NCI-H1105 (cell line): ENCODE measurements at places on chromosomes 11 and 22.

DNA sequence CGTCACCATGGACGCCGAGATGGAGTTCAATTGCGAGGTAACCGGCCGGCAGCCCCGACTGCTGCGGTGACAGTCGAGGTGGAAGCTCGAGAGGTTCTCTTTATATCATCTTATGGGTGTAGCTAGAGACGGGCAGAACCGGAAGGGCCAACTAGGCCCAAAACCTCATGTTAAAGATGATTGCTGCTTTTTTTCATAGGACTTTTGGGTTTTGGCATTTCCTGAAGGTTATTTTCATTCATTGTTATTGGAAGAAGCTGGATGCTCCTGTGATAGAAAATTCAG, 585 bp downstream of the NF2 start:
- DNase-seq: no peak

- DNase-seq: no peak
These were observed 118.8 kb upstream of the CADM1 start for GRCh38 chr11:115623021-115623451.

GRCh38 chr11:60718524-60719316, 5.8 kb upstream of the MS4A18 start:
- no peak for DNase-seq

DNA sequence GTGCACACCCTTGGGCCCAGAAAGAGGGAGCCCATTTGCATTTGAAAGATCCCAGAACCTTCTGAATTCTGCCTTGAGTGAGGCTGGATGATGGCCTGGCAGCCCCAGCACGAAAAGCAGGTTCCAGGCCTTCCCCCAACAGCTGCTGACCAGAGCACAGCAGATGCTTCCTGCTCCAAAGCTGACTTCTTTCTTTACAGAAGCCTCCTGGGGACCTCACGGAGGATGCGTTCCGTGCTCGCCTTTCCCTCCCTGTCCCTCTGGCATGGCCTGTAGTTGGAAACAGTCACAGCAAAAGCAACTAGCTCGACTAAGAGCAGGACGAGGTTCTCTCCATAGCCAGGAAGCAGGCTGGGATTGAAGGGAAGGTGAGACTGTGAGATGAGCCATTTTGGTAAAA, 107.7 kb upstream of the B3GAT1 start:
- DNase-seq: no peak

DNA sequence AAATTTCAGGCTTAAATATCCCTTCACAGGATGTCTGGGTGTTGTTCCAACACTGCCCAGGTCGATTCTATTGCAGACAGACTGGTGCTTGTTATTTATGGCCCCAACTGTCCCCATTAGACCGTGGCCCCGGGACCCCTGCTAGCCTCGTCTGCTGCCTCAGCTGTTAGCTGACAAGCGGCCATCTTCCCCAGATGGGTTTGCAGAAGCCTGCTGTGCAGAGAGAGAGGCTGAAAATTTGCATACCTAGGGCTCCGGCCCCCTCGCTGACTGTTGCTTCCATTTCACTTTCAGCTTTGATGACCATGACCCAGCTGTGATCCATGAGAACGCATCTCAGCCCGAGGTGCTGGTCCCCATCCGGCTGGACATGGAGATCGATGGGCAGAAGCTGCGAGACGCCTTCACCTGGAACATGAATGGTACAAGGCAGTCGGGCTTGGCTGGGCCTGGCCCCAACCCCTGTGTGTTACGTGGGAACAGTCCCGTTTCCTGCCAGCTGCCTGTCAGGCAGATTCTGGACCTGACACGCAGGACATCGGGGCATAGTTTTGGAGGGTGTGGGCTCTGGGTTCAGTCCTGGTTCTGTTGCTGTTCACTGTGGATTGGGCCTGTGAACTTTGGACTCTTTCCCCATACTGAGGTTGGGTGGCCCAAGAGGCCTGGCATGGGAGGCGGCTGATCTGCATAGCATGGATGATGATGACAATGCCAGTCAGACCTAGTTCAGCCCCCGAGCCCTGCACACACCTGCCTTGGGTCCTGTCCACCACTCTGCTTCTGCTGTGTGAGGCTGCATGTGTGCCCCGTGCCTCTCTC, 16.4 kb downstream of the SMARCB1 start:
- no peak for DNase-seq

DNA sequence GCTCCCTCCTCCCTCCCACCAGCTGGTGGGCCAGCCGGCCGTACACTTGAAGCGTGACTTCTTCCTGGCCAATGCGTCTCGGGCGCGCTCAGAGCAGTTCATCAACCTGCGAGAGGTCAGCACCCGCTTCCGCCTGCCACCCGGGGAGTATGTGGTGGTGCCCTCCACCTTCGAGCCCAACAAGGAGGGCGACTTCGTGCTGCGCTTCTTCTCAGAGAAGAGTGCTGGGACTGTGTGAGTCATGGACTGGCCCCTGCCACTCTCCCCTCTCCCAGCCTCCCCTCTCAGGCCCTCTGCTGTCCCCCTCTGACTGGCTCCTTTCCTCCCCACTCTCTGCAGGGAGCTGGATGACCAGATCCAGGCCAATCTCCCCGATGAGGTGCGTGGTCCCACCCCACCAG, 24.7 kb downstream of the CAPN1 start:
- DNase-seq: no peak

- DNase-seq: no peak
These were observed 1.2 kb upstream of the TBC1D10A start for GRCh38 chr22:30327864-30328345.

DNA sequence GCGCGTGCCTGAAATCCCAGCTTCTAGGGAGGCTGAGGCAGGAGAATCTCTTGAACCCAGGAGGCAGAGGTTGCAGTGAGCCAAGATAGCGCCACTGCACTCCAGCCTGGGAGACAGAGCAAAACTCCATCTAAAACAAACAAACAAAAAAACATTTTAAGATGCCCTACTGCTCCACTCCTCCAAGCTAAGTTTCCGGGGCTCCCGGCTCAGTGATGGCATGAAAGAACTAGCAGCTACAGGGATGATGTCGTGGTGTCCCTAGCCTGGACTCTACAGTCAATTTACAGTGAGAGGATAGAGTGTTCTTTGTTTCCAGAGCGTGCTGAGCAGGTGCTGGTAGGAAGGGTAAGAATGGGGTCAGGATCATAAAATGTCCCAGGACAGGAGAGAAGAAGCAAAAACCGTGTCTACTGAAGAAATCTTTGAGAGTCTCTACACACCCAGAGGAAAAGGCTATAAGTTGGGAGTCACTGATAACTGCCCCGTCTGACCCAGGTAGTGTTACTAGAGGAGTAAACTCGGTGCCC, 1.2 kb upstream of the ZBTB3 start:
- DNase-seq: no peak

GRCh38 chr22:49297871-49298721, 529.6 kb downstream of the BRD1 start:
- DNase-seq: no peak

GRCh38 chr11:36627471-36627870, 29.4 kb upstream of the RAG2 start:
- no peak for DNase-seq

DNA sequence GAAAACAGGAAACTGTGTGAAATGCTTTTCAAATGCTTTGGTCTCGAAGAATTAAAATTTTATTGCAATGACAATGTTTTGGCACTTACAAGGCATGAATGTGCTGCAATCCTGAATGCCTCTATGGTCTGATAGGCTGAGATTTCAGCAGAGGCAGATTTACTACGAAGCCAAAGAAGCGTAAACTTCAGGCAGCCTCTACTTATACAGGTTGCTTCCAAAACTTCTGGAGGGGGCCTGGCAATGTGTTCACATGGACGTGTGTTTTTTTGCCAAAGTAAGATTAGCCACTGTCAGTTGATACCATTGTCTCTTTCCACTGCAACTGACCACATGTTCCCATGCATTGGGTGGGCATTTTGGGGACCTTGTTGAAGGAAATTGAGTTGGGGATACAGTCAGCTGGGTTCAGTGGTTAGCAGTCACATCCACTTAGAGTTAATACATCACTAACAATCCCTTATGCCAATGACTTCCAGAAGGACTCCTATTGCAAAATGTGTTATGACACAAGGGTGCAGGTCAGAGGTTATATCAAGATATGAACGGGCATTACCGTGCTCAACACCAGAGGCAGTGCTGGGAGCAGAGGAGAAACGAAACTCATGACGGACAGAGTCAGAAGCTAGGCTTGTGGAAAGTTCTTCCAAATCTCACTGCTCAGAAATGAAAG, 48.8 kb downstream of the ABTB2 start:
- no peak for DNase-seq

DNA sequence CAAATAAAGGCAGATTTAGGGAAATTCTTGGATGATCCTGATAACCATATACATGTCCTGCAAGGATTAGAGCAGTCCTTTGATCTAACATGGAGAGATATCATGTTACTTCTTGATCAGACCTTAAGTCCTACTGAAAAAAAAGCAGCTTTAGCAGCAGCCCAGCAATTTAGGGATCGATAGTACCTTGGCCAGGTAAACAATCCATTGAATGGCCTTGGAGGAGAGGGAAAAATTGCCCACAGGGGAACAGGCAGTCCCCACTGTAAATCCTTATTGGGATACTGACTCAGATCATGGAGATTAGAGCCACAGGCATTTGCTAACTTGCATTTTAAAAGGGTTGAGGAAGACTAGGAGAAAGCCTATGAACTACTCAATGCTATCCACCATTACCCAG, 47.8 kb downstream of the PRSS23 start:
- no peak for DNase-seq

- no peak for DNase-seq
These were observed 12.2 kb upstream of the DCHS1 start for GRCh38 chr11:6667733-6668374.

DNA sequence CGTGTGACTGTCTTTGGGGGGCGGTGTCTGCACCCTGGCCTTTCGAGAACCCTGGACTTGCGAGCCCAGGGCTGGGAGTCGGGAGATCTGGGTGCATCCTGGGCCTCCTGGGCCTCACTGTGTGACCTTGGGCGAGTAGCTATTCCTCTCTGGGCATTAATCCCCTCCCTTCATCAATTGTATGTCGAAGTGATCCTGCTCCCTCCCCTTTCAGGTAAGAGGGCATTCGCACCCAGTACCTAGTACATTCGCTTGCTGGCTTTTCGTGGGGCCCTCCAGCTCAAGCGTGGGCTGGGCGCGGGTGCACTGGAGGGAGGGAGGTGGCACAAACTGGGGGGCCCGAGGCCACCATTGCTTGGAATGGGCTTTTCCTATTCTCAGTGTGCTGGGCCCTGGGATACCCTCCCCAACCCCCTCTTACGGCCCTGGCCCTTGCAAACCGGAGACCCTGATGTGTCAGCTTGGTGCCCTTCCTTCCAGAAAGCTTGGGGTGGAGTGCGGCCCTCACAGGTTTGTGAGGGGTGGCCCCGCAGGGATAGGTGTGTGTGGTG, 530 bp downstream of the USP35 start:
- DNase-seq: no peak

DNA sequence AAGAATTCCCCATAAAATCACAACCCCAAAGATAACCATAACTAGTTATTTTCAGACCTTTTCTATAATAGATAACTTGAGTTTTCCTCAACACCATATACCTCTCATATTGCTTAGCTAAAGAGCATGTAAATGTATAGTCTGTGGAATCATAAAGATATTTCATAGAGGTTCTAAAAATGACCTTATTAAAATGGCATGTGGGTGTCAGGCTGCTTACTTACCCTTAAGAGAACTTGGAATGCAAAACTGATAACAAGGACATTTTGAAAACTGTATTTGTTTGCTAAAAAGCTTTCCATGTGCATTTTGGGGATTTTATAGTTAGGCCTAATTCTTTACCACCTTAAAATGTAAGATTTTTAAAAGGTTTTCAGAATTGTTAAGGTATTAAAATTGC, 4.7 kb downstream of the SIK2 start:
- DNase-seq: no peak

DNA sequence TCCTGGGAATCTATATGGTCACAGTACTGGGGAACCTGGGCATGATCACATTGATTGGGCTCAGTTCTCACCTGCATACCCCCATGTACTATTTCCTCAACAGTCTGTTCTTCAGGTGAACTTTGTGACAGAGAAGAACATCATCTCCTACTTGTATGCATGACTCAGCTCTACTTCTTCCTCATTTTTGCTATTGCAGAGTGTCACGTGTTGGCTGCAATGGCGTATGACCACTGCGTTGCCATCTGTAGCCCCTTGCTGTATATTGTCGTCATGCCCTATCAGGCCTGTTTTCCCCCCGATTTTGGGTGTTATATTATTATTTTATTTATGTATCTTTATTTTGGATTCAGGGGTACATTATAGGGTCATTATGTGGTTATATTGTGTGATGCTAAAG, 2.4 kb upstream of the OR8G1 start:
- no peak for DNase-seq

DNA sequence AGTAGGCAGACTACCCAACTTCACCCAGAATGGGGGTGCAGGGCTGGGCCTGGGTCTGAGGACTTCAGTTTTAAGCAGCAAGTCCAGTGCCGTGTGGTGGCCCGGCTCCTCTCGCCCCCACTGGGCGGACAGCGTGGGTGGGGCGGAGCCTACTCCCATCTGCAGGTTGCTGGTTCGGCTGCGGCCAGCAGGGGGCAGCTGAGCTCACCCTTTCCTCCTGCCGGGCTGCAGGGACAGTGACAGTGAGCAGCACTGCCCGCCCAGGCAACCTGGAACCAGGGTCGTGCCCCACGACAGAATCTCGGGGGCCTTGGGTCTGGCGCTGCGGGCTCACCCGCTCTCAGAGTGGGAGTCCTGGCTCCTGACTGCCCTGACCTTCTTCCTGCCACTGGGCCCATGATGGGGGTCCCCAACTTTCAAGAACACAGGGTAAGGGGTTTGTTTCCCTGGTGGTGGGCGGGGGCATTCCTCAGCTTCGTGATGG, 6.2 kb upstream of the NEAT1 start:
- DNase-seq: peak; percentile 87

DNA sequence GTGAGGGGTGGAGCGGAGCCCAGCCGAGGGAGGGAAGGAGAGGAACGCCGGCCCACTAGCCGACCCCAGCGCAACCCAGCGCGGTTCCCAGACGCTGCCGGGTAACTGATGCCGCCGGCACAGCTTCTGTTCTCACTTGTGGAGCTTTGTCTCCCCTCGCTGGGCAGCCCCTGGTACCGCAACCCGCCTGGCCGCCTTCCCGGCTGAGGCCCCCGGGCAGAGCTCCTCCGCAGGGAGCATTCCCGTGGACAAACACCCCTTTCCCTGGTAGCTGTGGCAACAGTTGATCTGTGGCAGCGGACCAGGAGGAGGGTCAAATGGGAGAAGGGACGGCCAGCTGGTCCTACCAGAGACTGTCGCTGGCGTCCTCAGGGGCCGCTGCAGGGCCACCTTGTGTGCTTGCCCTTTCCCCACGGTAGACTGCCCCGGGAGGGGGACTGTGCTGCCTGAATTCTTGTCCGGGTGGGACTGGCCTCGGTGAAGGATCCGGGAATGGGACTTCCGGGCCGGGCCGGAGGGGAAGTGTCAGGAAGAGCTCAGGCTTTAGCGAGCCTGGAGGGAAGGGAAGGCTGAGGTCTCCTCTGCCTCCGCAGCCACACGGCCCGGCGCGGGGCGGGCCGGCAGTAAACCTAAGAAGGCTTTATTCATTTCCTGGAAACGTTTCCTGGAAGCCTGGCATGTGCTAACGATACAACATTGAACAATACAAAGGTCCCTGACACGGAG, 468.0 kb downstream of the OPCML start:
- DNase-seq: peak; percentile 90

GRCh38 chr22:17960011-17960410, 64.3 kb downstream of the MICAL3 start:
- no peak for DNase-seq
